Stimulated activated CD4-positive, alpha-beta T cell treated with anti-CD3 and anti-CD28 coated beads, Interleukin-4, amount 100 ng/mL, for 4 hours (primary cell): ENCODE measurements at places on chromosomes 11 and 22.

DNA sequence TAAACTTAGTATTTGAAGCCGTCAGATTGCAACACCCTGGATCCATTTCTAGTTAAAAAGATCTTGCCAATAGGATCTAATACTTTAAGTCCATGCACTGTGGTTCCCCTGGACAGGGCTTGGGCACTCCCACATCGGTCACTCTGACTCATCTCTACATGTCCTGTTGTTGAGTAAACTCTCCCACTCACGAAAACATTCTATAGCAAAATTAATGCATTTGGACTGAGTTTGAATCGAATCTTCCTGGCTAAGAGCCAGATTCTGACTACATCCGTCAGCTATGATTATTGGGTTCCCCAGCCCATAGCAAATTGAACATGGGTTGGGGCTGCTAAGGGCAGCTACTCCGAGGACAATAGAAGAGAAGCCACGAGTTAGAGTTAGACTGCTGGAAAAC lies 182.1 kb upstream of the SORL1-AS1 start:
- DNase-seq: no peak

- DNase-seq: no peak
Observed at GRCh38 chr11:129911298-129911697, 15.9 kb upstream of the NFRKB start.

DNA sequence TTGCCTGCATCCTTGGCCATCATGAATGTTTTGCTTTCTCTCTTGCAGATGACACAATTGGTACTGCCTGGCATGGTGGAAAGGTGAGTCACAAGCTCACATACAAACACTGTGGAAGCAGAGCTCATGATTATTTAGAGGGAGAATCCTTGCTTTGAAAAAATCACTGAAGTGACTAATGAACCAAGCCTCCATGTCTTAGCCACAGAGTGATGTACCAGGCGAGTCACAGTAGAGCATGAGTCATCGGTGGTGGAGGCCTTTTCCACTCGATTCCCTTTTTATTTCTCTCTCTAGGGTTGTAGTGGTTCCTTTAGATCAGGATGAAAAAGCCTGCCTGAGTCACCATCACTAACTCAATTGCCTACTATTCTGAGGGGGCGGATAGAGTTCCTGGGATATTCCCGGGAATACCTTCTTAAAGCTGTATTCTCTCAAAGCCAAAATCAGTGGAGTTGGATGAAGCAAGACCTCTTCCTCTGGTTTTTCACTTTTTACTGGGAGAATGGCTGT lies 49.6 kb upstream of the ALKBH3 start:
- DNase-seq: peak; percentile 23

GRCh38 chr11:58957922-58958321 lies 18.6 kb downstream of the GLYATL1 start:
- no peak for DNase-seq

DNA sequence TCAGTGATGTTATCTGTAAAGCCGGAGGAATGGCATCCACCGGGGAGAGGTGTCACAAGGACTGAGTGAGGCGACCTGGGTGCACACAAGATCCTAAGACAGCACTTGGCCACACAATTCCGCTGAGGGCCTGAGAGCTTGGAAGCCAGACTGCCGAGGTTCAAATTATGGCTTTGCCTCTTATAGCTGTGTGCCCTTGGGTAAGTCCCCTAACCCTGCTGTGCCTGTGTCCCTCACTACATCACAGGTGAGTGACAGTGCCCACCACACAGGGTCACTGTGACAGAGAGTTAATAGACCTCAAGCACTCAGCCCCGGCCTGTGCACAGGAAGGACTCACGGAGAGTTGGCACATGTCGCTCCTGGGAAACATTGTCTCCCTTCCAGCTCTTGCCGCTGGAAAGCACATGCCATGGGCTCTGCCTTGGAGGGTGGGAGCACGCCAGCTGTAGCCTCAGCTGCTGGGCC lies 592 bp downstream of the RHOD start:
- no peak for DNase-seq

GRCh38 chr11:119093942-119094815 lies 7.5 kb downstream of the DPAGT1 start:
- DNase-seq: peak; percentile 58

GRCh38 chr11:78080818-78081495 lies 1.3 kb upstream of the NDUFC2 start:
- no peak for DNase-seq

GRCh38 chr11:61967924-61968757 lies 707 bp upstream of the FTH1 start:
- DNase-seq: peak; percentile 20

GRCh38 chr22:36386900-36387708 lies 663 bp downstream of the MYH9 start:
- DNase-seq: peak; percentile 47

GRCh38 chr22:36739185-36739584 lies 35.6 kb upstream of the CACNG2 start:
- DNase-seq: no peak

- no peak for DNase-seq
Observed at GRCh38 chr11:15957234-15957633, 399.1 kb downstream of the SOX6 start.

DNA sequence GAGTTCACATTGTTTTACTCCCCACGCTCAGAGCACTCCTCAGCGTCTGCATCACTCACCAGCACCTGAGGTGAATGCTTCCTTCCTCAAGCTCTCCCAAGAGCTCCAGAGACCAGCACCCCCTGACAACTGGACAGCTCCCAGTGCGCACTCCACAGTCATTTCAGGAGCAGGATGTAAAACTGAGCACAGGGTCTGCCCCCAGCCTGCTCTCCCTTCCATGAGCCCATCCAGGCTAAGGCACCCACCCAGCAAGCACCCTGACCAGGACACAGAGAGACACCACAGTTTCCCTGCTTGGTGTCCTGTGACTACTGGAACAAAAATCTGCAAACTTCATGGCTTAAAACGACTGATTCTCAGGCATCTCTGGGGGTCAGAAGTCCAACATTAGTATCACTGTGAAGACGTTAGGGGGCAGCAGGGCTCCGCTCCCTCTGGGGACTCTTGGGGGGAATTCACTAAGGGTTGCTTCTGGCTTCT lies 3.3 kb downstream of the SCGB1D2 start:
- DNase-seq: no peak

DNA sequence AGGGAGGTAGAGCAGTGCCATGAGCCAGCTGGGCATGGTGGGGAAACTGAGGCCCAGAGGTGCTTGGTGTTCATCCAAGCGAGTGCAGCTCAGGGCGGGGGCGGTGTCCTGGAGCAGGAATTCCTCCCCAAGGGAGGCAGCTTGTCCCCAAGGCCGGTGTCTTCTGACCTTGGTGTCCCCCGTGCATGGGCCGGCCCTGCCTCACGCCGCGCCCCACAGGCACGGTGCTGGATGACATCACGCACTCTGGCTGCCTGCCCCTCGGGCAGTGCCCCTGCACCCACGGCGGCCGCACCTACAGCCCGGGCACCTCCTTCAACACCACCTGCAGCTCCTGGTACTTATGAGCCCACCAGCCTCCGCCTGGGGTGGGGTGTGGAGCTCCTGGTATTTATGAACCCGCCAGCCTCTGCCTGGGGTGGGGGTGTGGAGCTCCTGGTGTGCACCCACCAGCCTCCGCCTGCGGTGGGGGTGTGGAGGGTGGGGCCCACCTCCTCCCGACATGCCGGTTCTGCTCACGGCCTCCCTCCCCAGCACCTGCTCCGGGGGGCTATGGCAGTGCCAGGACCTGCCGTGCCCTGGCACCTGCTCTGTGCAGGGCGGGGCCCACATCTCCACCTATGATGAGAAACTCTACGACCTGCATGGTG lies 6.7 kb downstream of the MUC5B start:
- DNase-seq: no peak

DNA sequence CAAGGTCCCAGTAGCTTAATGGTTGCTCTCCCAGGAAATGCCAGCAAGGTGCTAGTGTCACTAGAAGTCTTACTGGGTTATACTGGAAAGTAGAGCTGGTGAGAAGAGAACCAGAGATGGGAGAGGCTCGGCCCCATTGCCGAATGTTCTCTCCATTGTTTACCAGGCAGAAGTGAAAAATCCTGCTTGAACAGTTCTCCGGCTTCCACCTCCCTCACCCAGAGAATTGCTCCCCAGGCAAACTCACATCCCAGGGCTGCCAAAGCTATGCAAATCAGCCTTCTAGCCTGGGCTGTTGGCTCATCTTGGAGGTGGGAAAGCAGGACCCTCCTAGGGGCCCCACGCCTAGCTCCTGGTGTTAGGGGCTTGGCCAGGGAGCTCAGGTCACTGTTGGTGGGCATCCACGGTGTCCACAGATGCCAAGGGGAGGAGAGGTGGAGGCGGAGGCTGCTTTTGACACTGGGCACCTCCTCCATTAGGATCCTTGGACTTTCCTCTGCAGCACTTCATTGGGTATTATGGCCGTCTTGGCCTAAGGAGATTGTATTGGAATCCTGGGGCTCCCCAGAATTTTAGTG lies 20.1 kb downstream of the POU2F3 start:
- DNase-seq: no peak

DNA sequence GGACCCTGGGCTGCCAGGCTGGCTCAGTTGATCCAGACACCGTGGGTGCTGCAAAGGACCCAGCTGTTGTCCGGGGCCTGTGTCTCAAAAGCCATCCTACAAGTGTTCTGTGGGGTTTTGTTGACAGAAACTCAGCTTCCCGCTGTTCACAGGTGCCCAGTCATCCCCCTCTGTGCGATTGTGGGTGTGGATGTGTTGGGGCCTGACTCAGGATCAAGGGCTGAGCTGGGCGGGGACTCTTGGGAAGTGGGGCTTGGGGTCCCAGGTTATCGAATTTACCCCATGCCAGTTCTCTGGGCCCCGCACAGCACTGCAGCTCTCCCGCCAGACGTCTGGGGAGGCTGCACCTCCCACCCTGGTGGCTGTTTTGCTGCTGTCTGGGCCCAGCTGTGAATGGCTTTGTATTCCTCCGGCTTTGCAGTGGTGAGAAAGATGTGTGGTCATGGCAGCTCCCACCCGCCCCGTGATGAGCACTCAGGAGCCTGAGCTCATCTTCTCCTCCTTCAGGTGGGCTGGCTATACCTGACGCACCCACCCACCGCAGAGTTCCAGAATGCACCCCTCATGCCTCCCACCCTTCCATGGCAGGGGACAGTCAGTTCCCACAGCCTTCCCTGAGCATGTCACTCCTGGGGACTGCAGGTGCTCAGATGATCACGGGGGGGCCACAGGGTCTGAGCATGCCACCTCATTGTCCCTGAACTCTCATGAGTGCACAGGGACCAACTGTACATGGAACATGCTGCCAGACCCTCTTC lies 3.6 kb upstream of the AP2A2 start:
- DNase-seq: no peak

DNA sequence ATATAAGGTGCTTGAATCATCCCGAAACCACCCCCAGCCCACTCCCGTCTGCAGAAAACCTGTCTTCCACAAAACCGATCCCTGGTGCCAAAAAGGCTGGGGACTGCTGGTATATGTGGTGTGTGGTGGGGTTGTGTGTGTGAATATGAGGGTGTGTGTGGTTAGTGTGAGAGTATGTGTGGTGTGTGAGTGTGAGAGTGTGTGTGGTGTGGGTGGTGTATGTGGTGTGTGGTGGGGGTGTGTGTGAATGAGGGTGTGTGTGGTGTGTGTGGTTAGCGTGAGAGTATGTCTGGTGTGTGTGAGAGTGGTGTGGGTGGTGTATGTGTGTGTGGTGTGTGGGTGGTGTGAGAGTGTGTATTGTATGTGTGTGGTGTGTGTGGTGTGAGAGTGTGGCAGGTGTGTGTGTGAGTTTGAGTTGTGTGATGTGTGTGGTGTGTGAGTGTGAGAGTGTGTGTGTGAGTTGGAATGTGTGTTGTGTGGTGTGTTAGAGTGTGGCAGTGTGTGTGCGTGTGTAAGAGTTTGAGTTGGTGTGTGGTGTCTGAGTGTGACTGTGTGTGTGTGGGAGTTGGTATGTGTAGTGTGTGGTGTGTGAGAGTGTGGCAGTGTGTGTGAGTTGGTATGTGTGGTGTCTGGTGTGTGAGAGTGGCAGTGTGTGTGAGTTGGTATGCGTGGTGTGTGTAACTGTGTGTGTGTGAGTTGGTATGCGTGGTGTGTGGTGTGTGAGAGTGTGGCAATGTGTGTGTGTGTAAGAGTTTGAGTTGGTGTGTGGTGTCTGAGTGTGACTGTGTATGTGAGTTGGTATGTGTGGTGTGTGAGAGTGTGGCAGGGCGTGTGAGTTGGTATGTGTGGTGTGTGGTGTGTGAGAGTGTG lies 6.5 kb downstream of the UPK3A start:
- DNase-seq: no peak

DNA sequence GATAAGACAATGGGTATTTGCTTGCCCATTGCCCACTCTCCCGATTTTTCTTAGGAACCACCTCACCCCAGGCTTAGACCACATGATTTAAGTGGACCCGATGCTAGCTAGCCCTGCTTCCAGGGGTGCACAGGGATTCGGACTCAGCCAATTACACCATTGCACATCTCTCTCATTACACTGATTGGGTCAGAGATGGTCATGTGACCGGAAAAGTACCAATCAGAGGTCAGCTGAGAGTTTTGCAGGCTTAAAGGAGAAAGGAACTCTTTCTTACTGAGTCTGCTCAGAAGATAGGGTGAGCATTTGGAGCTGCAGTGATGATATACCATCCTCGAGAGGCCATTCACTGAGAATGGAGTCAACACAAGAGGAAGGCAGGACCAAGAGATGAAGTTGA lies 12.2 kb upstream of the ANKK1 start:
- DNase-seq: no peak

GRCh38 chr11:42625757-42626665 lies 685.8 kb upstream of the API5 start:
- DNase-seq: no peak

DNA sequence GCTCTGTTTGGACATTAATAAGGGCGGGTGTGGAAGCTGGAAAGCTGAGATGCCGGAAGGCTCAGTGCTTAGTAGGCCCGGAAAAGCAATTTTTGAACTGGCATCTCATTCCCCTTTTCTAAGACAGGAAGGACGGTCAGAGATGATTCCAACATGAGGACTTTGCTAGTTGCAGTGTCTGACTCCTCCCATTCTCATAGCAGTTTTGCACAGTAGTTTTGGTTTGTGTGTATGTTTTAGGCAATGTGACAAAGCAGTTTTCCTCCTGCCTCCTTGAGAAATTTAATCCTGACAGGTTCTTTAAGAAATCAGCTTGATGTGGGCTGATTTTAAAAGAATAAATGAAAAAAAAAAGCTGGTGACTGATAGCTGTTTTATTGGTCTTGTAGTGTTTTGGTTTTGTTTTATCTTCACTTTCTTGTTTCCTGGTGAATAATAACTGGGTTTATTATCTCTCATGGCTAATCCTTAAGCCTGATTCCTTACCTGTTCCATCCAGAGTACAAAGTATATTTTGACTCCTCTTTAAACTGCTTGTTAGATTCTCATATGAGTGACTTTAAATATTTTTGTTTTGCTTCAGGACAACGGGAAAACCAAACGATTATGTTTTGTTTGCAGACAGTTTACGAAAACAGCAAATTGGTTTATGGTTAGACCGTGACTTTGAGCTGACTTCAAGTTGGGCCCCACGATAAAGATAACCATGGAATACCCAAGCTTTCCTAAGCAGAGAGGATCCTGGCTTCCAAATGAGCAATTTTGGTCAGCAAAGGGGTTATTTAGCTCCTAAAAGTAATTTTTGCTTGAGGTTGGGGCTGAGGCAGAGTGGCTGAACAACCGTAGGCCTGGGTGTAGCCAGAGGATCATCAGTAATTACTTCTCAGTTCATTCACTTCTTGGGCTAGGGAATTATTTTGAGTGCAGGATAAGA lies 3.4 kb downstream of the PTPRJ start:
- DNase-seq: no peak

- DNase-seq: no peak
Observed at GRCh38 chr11:70445605-70446004, 47.3 kb downstream of the CTTN start.

- no peak for DNase-seq
Observed at GRCh38 chr11:133390803-133391202, 141.5 kb downstream of the OPCML start.
